ENCODE measurements at places on chromosomes 4 and X.

- DNase-seq, result no peak
Measured at GRCh38 chr4:52076731-52077130, 25.6 kb downstream of the SPATA18 start.

DNA sequence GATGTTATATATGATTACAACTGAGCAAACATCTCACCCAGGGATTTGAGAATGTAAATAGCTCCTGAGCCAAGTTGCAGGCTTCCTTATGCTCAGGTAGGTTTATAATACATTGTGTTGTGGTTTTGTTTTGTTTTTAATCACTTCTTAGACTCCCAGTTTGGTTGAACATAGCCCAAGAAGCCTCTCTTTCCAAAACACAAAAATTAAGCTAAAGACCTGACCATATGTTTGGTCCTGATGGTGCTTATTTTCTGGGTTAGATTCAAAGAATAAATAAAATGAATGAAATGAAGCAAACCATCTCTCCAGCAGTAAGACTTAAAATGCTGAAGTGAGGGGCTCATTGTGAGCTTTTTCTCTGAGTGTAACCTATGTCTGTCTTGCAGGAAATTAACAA is 93.5 kb downstream of the GRXCR1 start:
- DNase-seq, result no peak

DNA sequence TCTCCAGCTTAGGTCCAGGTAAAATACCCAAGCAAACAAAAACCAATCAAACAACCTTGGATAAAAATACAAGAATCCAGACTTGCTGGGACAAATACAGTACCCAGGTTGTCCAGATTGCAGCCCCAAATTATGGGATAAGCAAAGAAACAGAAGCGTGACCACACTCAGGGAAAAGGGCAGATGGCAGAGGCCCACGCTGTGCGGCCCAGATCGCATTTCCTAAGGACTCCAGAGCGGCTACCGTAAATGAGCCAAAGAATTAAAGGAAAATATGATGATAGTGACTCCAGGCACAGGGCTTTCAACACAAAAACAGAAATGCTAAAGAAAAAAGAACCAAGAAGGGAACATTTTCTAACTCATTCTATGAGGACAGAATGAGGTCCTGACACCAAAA is 50.3 kb downstream of the FGFRL1 start:
- no peak for DNase-seq

GRCh38 chr4:86218746-86219473 is 140.9 kb downstream of the MAPK10 start:
- DNase-seq, result no peak

- DNase-seq, result no peak
Measured at GRCh38 chr4:129278868-129279267, 182.9 kb downstream of the C4orf33 start.

DNA sequence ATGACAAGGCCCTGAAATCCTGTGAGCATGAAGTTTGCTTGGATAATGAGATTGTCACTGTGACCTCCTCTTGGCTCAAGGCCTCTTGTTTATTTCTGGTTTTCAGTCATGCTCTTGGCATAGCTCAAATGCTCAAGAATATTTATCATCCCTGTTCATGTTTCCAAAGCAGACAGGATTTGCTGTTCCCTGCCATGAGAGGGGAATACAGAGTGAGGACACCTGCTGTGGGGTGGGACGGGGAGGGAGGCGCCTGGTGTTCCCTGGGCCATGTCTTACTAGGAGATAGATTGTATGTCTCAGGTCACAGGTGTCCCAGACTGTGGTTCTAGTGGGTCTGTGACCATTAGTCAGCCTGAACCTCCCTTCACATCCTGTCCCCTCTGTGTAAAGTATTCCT is 34.9 kb upstream of the SH3RF1 start:
- no peak for DNase-seq

GRCh38 chr4:39025552-39026085 is 6.6 kb downstream of the TMEM156 start:
- no peak for DNase-seq

- DNase-seq, result no peak
Measured at GRCh38 chr4:109390115-109390768, 43.4 kb upstream of the SEC24B start.

GRCh38 chr4:5101571-5101970 is 50.3 kb downstream of the STK32B start:
- no peak for DNase-seq

DNA sequence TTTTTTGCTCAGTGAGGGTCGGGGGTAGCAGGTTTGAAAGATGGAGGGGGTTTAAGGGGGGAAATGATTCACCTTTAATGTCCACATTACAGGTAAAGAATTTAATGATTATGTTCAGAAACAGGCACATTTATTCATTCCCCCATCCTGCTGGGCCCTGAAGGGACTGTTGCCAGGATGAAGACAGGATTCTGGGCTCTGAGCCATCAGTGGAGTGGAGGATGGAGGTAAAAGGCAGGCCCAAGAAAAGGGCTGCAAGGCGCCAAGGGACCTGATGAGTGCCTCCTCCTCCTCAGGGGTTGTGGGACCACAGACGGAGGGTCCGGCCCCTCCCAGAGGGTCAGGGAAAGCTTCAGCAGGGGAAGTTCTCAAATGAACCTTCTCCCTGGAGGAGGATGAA is 40.4 kb upstream of the PROM1 start:
- no peak for DNase-seq

DNA sequence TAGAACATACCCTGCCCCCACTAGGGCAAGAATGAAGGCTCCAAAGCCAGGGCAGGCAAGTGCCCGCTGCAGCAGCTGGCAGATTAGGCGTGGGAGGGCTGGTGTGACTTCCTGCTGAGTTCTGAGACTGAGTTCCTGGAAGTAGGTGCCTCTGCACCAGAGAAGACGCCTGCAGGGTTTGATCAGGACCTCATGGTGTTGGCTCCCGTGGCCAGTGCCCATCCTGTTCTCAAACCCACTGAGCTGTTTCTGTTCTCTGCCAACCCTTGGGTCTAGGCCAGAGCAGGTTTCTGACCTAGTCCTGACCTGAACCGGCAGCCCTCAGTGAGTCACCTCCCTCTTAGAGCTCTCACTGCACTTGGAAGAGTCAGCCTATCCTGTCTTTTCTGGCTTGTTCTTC is 220.7 kb downstream of the HS6ST2 start:
- no peak for DNase-seq

DNA sequence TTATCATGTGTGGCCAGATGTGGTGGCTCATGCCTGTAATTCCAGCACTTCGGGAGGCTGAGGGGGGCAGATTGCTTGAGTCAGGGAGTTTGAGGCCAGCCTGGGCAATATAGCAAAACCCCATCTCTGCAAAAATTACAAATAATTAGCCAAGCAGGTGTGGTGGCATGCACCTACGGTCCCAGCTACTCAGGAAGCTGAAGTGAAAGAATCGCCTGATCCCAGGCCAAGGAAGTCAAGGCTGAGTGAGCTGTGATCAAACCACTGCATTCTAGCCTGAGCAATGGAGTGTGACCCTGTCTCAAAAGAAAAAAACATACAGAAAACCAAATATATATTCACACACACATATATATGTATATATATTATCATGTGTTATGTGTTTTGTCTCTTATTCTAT is 15.0 kb downstream of the APELA start:
- no peak for DNase-seq

DNA sequence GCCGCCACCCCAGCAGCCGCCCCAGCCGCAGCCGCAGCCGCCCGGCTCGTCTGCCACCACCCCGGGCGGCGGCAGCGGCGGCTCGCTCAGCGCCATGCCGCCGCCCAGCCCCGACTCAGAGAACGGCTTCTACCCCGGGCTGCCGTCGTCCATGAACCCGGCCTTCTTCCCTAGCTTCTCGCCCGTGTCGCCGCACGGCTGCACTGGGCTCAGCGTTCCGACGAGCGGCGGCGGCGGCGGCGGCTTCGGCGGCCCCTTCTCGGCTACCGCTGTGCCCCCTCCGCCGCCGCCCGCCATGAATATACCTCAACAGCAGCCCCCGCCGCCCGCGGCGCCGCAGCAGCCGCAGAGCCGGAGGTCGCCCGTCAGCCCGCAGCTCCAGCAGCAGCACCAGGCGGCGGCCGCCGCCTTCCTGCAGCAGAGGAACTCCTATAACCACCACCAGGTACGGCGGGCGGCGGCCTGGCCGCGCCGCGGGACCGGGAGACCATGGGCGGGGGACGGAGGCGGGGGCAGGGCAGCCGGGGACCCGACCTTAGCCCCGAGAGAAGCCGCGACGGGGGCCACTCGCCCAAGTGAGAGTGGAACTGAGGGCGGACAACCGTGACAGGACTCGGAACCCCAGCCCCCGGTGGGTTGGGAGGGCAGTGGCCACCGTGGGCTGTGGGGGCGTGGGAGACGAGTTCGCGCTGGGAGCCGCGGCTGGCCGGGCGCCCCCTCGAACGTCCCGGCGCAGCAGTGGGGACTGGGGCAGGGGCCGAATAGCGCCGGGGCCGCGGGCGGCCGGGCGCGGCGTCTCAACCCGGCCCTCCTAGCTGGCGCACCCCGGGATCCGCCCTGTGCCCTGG is 1.8 kb downstream of the CPEB2 start:
- DNase-seq, result peak; percentile 40

- DNase-seq, result no peak
Measured at GRCh38 chr4:97691111-97691605, 452.1 kb downstream of the STPG2 start.

DNA sequence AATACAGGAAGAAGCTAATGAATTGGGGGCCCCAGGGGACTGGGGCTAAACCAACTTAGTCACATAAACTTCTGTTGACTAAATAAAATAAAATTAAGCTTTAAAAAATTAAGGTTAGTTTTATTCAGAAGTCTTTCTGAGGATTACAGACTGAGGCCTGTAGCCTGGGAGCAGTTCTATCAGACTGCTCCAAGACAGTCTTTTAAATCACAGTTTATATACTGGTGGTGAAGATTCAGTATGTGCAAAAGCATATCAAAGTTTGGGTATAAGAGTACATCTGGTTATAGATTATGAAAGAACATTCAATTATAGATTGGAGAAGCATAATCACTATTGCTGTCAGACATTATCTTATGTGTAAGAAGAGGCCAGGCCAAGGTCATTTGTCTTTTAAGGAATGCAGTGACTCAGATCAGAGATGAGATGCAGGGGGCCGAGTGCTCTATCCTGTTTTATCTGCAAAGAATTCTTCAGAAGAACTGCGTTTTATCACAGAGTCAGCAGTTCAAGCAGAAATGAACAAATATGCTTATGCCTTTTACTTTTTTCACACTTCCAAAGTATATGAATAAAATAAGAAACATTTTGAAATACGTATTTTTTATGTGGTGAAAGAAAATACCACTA is 109.4 kb downstream of the PDHA2 start:
- no peak for DNase-seq

GRCh38 chrX:38999967-39000745 is 198.9 kb downstream of the MID1IP1 start:
- DNase-seq, result no peak

- DNase-seq, result no peak
Measured at GRCh38 chr4:20248155-20248558, 3.5 kb upstream of the SLIT2 start.

DNA sequence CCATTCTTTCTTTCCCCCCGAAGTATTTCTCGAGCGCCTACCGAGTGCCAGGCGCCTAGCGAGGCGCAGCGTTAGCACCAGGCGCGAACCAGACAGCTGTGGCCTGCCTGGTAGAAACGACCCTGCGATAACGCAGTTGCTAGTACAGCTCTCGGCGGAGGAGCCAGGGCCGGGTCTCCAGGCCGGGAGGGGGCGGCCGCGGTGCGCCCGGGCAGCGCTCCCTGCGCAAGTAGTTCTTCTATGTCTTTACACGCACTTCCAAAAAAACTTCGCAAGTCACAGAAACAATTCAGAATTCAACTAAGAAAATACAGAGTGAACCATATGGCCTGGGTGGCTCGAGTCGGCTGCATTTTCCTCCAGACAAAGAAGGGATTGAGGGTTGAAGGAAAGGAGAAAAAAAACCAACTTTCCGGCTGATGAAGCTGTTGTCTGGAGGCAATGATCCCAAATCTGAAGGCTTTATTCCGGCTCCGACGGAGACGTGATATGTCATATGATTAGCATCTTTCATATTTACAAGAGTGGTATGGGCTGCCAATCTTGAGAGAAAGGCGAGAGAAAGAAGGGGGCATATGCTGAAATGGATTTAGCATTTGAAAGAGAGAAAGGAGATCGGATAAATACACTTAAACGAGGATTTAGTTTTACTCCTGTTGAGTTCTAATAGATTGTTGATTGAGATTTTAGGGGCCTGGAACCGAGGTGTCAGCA is 7.2 kb upstream of the NEUROG2 start:
- DNase-seq, result peak; percentile 4

- DNase-seq, result no peak
Measured at GRCh38 chr4:165443276-165443675, 64.5 kb downstream of the CPE start.

- DNase-seq, result no peak
Measured at GRCh38 chr4:142402156-142402555, 443.9 kb downstream of the INPP4B start.

DNA sequence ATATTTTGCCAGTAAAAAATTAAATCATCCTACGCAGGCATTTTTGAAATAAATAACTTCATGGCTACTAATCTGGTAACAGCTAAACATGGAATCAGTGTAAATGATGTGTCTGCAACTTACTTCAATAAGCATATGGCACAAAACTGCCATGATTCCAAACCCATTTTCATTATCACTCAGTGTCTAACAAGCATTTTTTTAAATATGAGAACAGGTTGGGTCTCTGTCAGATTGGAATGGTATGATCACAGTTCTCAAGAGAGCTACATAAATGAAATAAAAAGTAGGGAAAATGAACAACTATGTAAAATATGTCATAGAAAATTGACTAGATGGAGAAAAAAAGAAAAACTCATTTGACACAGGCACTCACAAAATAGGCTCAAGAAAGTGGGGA is 476.9 kb upstream of the NWD2 start:
- DNase-seq, result no peak

GRCh38 chr4:48558819-48559218 is 68.8 kb downstream of the ZAR1 start:
- DNase-seq, result no peak

DNA sequence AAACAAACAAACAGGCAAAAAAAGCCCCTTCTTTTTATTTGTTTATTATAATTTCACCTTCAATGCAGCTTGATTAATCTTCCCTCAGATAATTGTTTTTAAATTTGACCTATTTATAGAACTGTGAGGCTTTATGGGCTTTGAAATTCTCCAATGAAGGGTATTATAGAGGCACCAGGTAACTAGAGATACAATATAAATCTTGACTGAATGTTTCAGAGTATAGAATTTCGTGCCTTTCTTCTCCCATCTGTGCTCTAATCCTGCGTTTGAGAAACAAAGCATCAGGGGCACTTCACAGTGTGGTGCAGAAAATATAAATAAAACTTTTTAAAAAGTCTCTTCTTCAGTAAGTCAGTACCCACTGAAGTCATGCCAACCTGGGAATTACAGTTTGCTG is 120.9 kb downstream of the ANKRD50 start:
- DNase-seq, result no peak

GRCh38 chr4:74055096-74055495 is 16.6 kb upstream of the CXCL3 start:
- DNase-seq, result no peak

- DNase-seq, result no peak
Measured at GRCh38 chrX:130049821-130050220, 60.5 kb downstream of the ELF4 start.

DNA sequence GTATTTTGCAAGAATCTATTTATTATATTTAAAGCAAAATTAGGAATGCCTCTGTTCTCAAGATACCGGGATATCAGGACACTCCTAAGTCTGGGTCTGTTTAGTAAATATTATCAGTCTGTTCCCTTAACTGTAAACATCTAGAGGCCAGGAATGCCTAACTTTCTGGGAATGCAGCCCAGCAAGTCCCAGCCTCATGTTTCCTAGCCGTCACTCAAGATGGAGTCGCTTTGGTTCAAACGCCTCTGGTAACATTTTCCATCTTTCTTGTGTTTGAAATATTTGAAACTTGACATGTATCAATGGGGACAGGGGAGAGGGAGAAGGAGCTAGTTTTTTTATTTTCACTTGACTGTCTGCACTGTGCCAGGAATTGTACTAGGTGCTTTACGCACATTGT is 85.4 kb downstream of the FBXL5 start:
- DNase-seq, result no peak

Data from activated CD4-positive, CD25-positive, alpha-beta regulatory T cell (primary cell).